ENCODE measurements at places on chromosomes 2 and 18.

- DNase-seq, result no peak
These were observed 126.4 kb downstream of the NCOA1 start for GRCh38 chr2:24617424-24617823.

GRCh38 chr2:10086950-10087349, 6.7 kb upstream of the CYS1 start:
- DNase-seq, result no peak

DNA sequence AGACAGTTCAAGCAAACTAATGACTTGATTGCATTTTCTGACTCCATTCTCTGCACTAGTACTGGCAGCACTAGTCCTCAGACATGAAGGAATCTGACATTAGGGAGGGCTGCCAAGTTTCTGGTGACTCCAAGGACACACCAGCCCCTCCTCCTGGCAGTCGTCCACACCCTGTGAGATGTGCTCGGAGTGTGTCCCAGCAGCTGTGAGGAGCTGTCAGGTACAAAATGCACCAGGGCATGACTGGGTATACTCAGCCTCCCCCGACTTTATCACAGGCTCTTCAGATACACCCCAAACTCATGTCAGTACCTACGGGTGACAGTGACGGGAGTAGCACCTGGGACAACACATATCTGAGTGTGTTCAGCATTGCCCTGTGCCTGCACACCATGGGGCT, 43.1 kb downstream of the EDAR start:
- DNase-seq, result no peak

DNA sequence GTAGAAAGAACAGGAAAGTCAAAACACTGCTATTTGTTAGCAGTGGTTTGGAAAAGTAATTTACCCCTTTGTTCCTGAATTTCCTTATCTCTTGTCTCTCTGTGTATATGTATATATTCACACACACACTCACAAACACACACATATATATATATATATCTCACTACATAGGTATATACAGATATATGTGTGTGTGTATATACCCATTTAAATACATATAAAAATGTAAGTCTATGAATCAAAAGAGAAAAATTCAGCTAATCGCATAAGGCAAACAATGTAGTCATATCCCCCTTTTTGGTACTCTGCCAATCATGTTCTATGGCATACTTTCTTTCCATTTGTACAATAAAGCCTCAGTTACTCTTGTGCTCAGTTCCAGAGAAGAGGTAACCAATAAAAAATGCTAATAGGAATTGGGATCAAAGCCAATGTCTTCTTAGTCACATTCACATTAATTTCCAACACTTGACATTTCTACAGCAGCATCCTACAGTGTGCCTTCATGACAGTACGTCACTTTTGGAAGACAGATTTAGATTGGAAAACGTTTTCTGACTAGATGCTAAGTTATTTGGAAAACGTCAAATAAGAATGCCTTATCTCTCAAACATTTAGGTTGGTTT, 94.6 kb downstream of the MC4R start:
- DNase-seq, result no peak

- DNase-seq, result no peak
These were observed 10.7 kb upstream of the GBX2 start for GRCh38 chr2:236178890-236179235.

DNA sequence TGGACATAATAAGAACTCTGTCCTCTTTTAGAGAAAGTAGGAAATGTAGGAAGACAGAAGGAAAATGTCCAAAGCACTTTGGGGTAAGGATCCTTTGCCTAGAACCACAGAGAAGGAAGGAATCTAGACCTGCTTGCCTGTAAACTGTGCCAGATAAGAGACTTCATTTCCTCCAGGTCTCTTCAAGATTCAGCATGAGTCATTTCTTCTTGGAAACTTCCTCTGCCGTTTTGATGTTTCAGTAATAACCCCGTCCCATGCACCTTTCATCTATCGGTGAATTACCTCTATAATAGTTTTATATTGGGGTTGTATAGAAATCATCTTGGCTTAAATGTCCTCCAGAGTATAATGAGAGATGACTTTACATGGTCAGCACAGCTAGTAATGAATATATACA, 63.2 kb upstream of the LRATD1 start:
- no peak for DNase-seq

Data from stromal cell of bone marrow (primary cell).